Activated CD8-positive, alpha-beta memory T cell treated with anti-CD3 and anti-CD28 coated beads, Interleukin-2, amount 50 U/mL, for 48 hours (primary cell): ENCODE measurements at places on chromosomes 11 and 22.
A peak's percentile ranks its signal among the peaks of the same experiment; 100 is the strongest.

DNA sequence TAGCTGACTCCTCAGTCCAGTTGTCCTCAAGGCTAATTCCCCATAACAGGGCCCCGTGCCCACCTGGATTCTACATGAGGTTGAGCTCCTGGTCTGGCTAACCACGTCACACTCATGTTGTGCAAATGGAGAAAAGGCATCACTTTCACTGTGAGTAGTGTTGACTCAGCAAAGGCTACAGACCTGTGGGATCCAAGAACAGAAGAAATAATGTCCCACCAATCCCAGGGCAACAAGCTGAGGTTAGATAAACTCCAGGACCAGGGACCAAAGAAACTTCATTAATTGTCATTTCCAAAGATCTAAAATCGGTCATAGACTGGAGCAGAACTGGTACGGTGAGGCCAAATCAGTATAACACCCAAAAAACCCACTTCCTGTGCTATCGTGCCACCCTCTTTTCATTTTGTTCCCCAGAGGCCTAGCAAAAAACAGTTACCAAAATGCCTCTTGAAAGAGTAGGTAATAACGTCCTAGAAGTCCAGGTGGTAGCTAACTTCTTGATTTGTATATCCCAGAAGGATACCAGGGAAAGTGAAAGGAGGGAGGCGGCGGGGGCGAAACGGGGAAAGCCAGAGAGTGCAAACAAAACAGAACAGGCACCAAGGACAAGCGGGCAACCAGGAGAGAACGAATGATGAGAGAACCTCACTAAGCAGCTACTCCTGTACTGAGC, 1.4 kb downstream of the PCSK7 start:
- DNase-seq: peak; percentile 72

DNA sequence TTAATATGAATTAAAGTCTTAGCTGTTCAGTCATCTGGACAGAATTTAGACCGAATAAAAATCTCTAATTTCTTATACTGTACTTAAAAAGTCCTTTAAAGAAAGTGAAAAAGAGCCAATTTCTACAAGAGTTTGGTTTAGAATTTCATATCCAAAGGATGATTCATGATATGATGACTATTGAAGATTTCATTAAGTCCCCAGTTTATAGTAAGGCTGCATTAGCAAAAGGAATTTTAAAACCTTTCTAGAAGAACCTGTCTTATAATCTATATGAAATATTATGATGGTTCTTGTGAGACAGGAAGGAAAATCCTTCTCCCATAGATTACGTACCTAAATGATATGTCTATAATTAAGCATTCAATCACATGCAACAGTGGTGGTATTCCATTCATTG, 34.8 kb downstream of the TSG101 start:
- no peak for DNase-seq

- DNase-seq: no peak
Observed at GRCh38 chr11:105007463-105007862, 15.5 kb downstream of the CASP5 start.

- no peak for DNase-seq
Observed at GRCh38 chr11:74966651-74967050, 17.6 kb downstream of the SPCS2 start.

GRCh38 chr11:64382586-64382985, 23.6 kb downstream of the RPS6KA4 start:
- DNase-seq: no peak

DNA sequence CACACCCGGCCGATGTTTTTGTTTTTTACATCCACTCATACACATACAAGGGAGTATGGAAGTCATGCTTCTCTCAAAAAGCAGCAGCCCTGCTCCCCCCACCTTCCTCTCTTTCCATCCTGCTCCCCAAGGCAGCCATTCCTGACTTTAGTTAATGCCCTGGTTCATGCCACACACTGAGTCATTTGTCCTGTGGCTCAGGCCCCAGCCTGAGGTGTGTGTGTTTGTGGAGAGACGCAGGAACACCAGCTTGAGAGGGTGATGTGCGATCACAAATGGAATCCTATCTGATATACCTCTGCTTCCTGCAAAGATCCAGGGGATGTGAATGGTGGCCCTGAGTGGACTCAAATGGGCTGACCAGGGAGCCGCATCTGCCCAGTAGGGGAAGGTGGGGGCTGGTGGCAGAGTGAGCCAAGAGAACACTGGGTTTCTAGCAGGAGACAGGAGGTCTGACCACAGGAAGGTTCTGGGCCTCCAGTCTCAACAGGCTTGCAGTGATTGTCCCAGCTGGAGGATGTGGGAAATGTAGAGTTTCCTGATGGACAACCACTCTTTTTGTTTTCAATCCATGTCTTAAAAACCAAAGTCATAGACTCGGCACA, 86.7 kb downstream of the OSBP2 start:
- DNase-seq: no peak

DNA sequence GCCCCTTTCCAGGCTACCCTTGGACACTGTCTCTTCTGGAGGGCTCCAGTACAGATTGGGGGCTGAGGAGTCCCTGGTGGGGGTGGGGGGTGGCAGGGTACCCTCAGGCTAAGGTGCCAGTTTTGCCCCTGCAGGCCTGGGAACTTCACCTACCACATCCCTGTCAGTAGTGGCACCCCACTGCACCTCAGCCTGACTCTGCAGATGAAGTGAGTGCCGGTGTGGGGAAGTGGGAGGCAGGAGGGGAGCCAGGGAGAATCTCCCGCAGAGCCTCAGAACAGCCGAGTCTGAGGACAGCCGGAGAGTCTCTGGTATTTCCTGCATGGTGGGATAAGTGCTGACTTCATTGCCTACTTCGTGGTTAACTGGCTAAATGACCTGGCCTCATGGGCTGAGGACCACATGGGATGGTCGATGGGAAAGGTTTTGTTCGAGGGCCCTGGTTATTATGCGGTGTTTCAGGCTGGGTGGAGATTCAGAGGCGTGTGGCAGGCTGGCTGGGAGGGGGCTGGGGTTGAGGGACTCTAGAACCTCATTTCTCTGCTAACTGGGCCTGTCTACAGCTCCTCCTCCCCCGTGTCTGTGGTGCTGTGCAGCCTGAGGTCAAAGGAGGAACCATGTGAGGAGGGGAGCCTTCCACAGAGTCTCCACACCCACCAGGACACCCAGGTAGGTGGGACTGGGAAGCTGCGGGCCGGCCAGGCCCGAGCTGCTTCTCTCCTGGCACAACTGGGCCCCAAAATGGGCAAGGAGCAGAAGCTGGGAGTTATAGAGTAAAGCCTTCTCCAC, 8.5 kb downstream of the TMEM258 start:
- DNase-seq: no peak

GRCh38 chr11:88632163-88632562, 294.6 kb upstream of the CTSC start:
- no peak for DNase-seq
